ENCODE measurements at places on chromosomes 11 and 22.

DNA sequence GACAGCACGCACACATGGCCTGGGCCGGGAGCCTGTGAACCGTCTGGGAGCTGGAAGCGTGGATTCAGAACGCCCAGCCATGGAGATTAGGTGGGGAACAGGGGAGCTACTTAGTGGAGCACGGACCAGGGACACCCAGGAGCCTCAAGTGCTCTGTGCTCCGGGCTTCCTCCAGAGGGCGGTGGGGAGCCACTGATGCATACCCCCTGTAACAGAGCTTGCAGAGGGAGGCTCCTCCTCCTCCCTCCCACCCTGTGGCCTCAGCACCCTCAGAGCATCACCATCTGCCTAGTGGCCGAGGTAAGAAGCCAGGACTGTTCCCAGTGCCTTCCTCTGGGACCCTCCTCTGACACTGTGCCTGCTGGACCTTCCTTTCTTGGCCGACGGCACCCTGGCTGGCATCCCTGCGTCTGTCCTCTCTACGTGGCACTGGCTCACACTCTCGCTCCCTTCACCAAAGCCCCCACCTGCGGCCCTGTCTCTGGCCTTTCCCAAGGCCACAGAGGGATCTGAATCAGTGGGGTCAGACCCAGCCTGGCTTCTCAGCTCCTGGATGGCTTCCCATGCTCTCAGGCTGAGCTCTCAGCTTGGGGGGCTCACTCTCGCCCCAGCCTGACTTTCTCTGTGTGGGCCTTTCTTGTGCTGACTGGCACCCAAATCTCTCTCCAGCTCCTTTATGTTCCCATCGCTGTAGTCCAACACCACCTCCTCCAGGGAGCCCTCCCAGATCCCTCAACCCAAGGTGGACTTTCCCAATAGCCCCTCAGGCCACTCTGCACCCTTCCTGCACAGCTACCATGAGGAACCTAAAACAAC, 780.9 kb downstream of the BRD1 start:
- DNase-seq = no peak

GRCh38 chr11:5242208-5242607, 7.4 kb downstream of the HBG1 start:
- DNase-seq = no peak

DNA sequence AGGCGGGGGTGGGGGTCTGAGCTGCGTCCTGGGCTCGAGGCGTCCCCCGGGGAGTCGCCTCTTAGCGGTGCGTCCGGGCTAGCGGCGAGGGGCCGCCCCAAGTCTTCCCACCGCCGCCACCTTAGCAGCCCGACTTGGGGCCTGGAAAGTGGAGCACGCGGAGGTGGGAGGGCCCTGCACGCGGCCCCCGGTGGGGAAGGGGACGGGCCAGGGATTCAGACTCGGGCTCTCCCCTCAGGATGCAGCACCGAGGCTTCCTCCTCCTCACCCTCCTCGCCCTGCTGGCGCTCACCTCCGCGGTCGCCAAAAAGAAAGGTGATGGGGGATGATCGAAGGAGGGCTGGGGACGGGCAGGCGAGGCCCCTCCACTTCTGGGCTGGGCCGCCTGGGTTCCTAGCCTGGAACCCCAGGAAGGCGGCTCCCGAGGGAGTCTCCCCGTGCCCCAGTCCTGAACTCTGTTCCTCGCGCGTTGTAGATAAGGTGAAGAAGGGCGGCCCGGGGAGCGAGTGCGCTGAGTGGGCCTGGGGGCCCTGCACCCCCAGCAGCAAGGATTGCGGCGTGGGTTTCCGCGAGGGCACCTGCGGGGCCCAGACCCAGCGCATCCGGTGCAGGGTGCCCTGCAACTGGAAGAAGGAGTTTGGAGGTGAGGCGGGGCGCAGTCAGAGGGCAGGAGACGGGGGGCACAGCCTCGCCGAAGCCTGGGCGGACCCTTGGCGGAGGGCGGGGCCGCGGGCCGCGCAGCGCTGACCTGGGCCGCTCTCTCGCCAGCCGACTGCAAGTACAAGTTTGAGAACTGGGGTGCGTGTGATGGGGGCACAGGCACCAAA, 563 bp downstream of the MDK start:
- DNase-seq = no peak

GRCh38 chr22:24146791-24147353, 34.4 kb upstream of the SUSD2 start:
- DNase-seq = no peak

DNA sequence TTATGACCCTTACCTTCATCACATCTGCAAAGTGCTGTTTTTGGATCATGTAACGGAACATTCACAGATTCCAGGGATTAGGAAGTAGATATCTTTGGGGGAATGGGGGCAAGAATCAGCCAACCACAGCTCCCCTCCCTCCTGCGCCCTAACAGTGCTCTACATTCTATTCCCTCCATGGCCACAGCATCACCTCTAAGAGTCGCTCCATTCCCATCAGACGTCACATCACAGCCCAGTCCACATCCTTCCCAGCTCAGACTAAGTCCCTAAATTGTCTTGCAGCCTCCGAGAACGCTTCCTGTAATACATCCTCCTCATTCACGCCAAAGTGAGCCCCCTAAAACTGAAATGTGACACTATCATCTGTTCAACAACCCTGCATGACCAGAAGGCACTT, 5.9 kb downstream of the SCGB1D1 start:
- DNase-seq = no peak

- DNase-seq = peak; percentile 91
Observed at GRCh38 chr11:10659339-10660216, 34.0 kb downstream of the IRAG1 start.

DNA sequence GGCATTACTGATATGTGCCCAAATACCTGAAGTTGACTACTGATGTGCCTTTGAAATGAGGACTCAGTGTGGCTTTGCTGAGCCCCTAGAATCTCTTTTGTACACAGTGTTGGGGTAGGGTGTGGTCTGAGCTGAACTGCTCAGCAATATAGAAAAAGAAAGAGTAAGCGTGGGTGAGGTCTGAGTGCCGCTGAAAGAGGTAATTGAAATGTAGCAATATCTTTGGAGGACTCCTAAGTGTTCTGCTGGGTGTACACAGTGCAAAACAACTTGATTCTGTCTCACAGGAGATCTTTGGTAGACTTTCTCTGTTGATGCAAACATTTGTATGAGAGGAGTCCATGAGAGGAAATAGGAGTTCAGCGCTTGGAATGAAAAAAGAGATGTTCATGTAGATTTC, 73.7 kb upstream of the PTPN5 start:
- no peak for DNase-seq

GRCh38 chr11:92460213-92460612, 235.6 kb downstream of the FAT3 start:
- no peak for DNase-seq

DNA sequence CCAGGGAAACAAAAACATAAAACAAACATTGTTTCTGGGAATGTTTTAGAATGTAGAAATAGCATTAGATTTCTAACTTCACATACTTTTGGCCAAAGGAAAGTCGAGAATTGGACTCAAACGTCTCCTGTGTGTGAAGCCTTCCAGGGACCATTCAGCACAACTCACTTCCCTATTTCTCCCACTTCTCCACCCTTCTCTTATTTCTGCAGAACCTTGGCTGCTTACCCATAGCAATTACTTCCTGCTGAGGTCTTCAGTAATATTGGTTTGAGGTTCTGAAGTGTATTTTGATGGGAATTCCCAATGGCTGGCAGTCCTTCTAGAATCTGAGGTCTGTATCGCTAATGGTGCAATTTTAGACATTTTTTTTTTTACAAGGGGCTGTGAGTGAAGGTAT, 158.3 kb upstream of the SNX19 start:
- DNase-seq = no peak

GRCh38 chr11:113615098-113615497, 91.0 kb downstream of the TMPRSS5 start:
- DNase-seq = no peak

GRCh38 chr11:36741515-36741914, 143.5 kb upstream of the RAG2 start:
- no peak for DNase-seq

DNA sequence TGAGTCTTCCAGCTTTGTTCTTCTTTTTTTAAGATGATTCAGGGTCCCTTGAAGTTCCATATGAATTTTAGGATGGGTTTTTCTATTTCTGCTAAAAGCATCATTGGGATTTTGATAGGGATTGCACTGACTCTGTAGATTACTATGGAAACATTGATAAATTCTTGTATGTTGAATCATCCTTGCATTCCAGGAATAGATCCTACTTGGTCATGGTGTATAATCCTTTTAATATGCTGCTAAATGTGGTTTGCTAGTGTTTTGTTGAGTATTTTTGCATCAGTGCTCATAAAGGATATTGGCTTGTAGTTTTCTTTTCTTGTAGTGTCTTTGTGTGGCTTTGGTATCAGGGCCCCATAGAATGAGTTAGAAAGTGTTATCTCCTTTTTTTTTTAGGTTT, 34.9 kb upstream of the PHOX2A start:
- DNase-seq = no peak

DNA sequence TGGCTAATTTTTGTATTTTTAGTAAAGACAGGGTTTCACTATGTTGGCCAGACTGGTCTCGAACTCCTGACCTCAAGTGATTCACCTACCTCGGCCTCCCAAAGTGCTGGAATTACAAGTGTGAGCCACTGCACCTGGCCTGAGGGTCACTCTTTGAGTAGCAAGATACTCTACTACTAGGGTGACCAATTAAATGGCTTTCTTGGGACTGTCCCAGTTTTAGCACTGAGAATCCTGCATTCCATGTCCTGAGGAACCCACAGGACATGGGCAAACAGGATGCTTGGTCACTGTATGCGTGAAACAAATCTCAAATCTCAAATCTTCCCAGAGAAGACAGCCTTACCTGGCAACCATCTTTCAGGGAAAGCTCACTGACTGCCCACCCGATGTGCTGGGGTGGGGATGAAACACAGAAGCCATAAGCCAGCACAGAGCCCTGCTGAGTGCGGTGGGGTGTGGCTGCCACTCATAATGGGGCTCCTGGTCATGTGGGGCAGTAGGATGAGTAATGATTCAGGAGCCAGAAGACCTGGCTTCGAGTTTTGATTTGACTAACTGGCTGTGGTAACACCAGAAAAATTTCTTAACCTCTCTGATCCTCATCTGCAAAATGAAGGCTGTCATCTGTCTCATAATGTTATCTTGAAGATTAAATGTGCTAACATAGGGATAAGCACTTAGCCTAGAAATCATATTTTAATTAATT, 11.5 kb downstream of the CLMP start:
- DNase-seq = peak; percentile 6

- peak; percentile 16 for DNase-seq
Observed at GRCh38 chr11:119474682-119475596, 52.0 kb upstream of the THY1 start.

DNA sequence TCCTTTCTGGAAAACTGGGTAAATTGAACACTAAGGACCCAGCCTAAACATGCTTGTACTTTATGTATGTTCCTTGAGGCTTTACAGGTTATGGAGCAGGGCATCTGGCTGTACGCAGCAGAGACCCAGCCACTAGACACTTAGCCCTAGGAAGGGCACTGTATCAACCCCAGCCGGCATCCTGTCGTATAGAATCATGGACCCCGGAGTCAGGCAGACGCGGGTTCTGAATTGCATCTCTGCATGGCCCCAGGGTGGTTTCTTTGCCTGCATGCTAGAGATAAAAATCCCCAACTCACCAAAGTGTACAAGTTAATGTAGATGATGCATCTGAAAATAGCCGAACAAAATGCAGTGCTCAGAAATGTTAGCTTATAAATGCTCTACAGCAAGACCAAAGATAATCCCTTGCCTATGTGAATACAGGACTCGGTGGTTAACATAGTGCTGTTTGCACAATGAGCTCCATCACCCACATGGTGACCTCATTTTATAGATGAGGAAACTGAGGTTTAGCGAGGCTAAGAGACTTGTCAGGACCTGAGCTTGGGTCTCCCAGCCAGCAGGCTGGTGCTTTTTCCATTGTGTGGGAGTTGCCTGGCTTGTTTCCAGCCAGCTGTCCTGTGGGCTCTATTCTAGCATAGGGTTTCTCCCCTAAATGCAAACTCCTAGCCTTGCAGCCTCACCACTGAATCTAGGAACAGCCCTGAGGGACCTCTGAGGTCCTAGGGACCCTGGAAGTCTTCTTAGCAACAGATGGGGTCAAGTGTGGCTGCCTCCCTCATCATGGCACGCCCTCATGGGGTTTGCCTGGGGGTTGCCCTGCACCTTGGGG, 7.3 kb downstream of the CD6 start:
- no peak for DNase-seq

GRCh38 chr11:60842668-60843600, 1.0 kb downstream of the CCDC86 start:
- no peak for DNase-seq

DNA sequence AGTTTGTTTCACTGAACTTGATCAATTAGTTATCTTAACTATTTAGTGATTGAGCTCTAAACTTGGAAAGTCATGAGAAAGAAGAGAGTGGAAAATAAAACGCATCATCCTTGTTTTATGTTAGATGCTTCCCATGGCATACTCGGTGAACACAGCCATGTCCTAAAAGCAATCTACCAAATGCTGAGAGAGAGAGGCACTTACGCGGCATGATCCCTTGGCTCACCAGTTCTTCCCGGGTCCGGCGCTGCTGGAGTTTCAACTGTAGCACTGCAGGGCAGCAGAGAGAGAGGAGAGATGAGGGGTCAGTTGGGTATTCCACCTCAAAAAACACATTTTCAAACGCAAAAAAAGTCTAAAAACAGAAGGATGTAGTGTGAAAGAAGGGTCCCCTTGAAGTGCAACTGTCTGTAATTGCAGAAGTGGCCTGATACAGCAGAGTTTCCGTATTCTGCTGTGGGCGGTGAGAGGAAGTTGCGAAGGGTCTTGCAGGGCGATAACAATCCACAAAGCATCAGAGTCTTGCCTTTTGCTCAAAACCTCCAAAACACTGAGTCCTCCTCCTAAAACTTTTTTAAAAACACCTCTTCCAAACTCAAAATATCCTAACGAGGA, 92.7 kb downstream of the SGSM3 start:
- no peak for DNase-seq

DNA sequence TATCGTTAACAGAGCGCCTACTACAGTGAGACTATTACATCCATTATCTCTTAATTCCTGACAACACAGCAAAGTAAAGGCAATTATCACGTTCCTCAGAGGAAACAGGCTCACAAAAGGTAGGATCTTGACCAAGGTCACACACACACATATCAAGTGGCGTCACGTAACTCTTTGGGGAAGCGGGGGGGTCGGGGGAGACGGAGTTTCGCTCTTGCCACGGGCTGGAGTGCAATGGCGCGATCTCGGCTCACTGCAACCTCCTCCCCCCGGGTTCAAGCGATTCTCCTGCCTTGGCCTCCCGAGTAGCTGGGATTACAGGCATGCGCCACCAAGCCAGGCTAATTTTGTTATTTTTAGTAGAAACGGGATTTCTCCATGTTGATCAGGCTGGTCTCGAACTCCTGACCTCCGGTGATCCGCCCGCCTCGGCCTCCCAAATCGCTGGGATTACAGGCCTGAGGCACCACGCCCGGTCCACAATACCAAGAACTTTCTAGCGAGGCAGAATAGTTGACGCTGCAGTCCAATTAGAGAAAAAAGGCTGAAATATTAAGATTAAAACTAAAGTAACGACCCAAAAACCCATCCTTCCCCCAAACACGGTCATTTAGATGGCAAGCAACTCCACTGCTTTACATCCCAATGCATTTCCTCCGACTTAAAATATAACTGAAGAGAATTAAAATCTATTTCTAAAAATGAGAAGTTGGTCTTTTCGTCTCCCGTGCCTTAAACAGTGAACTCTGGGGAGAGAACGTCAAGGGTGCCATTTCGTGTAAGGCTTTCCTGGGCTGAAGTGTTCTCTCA, 1.2 kb downstream of the DDX17 start:
- no peak for DNase-seq

Data from LoVo (cell line).